ENCODE measurements at places on chromosomes 16 and 17. TPM values are rescaled to one million over a fixed set of nuclear protein-coding genes. Genes with fewer than 3 reads are reported as not detected.

GRCh38 chr17:82097919-82098168 lies 192 bp downstream of the FASN start:
- no peaks in the 10 kb centered on the region for H3K27me3 ChIP-seq
- H3K36me3 ChIP-seq = peaks cover 32% of the 10 kb centered on the region
- peaks cover 7% of the 10 kb centered on the region for H3K4me1 ChIP-seq
- peak overlapping the region; percentile 12 for H3K27ac ChIP-seq
- DNase-seq = no peak
- peak overlapping the region; percentile 70 for H3K4me3 ChIP-seq

DNA sequence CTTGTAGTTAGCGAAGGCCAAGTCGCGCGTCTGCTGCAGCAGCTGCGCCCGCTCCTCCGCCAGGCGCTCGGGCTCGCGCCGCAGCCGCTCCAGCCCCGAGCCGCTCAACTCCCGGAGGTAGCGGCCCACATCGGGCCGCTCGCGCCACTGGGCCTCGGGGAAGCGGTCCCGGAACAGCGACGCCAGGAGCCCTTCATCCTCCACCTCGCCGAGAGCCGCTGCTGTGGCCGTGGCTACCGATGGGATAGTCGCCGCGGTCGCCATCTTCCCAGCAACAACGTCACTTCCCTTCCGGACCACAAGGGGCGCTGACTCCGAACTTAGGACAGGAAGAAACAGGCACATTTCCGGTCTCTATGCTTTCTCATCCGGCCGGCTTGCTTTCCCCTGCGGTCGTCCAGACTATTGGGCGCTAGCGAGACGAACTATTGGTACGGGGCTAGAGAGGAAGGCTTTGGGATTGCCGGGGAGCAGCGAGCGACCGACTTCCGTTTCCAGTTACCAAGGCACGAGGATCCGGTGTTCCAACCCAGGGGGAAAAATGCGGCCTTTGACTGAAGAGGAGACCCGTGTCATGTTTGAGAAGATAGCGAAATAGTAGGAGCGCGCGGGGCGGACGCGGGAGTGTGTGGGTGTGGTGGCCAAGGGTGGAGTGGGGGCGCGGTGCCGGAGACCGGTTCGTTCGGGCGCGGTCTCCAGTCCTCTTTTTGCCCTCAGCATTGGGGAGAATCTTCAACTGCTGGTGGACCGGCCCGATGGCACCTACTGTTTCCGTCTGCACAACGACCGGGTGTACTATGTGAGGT lies at the start of the genes COG8 and NIP7:
TSS of gene COG8 (minus strand) at position 276 of the 806 bp plus-strand sequence. CDS start at position 264, 12 bp downstream.
TSS of gene NIP7 (plus strand) at position 484 of the 806 bp plus-strand sequence. CDS start at position 542, 58 bp downstream.
- peaks cover 31% of the 10 kb centered on the region for H3K4me1 ChIP-seq
- H3K4me3 ChIP-seq = peak within 1 kb of the TSS; percentile 98

DNA sequence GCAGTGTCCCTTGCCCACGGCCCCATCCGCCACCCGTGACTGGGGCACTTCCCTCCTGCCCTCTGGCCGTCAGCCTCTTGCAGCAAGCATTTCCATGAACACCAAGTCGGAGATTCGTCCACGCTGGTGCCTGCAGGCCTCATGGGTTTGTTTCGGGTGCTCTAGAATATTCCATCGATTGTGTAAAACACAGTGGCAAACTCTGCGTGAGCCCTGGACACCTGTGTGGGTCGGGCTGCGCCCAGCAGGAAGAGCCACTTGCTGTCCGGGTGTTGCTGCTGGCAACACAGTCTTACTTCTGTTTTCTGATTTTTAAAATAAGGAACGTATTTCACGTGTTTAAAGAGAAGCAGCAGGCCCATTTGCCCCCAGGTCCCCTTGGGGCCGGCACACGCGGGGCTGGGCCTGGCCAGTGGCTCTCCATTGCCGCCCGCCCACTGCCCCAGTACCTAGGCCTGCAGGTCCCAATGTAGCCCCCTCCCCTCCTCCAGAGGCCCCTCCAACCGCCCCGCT lies 10.0 kb downstream of the CYBC1 start:
- H3K4me1 ChIP-seq = no peaks in the 10 kb centered on the region
- DNase-seq = no peak
- no peak overlapping the region for H3K27ac ChIP-seq
- H3K36me3 ChIP-seq = peaks cover 15% of the 10 kb centered on the region

Gene CFAP97D1
- not detected for total RNA-seq

DNA sequence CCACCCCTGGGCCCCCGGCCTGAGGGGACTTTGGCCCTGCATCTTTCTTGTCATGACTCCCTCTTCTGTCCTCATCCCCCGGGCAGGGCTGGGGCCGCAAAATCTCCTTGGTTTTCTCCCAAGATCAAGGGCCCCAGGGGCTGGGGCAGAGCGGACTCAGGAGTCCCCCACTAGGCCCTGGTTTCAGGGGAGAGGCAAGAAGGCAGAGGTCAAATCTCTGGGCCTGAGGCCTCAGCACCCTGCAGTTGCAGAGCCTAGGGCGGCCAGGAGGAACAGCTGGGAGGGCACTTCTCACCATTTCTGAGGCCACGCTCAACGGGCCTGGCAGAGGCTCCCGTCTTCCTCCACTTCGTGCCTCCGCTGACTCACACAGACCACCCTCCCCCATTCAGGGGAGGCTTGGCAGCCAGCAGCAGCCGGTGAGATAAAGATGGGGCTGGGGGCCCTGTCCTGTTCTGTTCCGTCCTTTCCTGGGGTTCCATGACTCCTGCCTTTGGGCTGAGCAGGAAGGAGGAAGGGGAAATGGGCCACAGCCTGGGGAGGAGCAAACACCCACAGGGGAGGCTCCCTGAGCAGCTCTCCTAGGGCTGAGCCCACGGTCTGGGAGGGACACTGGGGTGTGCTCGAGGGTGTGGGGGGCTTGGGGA lies 12.4 kb downstream of the ZSCAN10 start:
- peaks cover 37% of the 10 kb centered on the region for H3K4me1 ChIP-seq
- no peak for DNase-seq
- H3K36me3 ChIP-seq = peaks cover 9% of the 10 kb centered on the region

DNA sequence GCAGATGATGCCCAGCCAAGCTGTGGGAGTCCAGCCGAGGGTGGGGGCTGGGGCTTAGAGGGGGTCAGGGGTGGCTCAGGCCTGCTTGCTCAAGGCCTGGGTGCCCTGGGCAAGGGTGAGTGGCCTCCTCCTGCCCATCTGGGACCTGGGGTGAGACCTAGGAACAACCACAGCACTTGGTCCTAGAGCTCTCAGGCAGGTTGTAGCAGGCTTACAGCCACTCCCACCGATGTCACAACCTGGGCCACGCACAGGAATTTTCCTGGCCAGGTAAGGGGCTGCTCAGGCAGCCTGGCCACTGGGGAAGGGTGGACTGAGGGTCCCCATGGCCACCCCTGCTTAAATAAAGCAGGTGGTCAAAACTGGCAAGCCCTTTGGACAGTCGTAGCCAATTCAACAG lies 6.3 kb upstream of the SREBF1 start:
- DNase-seq = no peak
- H3K4me1 ChIP-seq = peaks cover 29% of the 10 kb centered on the region
- H3K36me3 ChIP-seq = peaks cover 7% of the 10 kb centered on the region
- no peak overlapping the region for H3K27ac ChIP-seq

Data from activated T-helper 2 cell treated with anti-CD3 and anti-CD28 coated beads, Interferon-gamma antibody, Interleukin-2, Interleukin-4, amounts not matched to agents 10 μg/mL and 5 μg/mL and 100 μg/mL, durations not matched to agents 14 hours and 24 hours and 36 hours (primary cell).